ENCODE measurements at places on chromosomes 3 and 15.

GRCh38 chr3:60220768-60221167, 1030.5 kb downstream of the FHIT start:
- DNase-seq: no peak

DNA sequence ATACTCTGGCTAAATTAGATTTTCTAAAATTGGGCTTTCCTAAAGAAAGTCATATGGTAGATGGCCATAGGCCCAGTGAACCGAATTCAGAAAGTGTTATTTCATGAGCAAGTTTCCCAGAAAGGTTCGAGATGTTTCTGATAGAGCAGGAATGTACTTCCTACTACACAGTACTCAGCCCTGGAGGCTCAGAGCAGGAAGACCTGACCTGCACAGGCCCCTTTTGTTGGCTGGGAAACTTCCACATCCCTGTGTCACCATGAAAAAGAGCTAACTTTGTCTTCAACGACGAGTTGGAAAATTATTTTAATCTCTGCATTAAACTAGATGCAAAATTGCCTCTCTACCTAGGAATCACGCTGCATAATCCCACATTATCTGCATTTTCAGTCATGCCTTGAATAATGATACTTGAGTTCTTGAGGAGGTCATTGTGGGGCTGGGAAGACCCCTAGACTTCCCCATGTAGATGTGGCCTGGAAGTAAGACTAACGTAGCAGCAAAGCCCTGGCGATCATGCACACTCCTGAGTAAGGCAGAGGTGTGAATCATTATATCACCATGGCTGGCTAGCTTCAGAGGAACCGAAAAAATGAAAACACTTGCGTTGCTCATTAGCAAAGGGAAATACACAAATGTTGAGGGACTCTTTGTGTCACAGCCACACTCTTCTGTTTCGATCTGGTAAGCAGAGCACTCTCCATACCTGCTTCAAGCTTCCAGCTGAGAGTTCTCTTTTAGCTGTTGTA, 47.1 kb downstream of the CMTM7 start:
- DNase-seq: no peak

GRCh38 chr3:45496555-45496954, 98.0 kb upstream of the LIMD1 start:
- DNase-seq: no peak

GRCh38 chr3:172082269-172082668, 42.9 kb downstream of the FNDC3B start:
- peak; percentile 95 for DNase-seq
